Activated T-cell treated with anti-CD3 and anti-CD28 coated beads, Interleukin-2, amount 50 U/mL, for 4 hours (primary cell): ENCODE measurements at places on chromosomes 5 and 9. TPM values are rescaled to one million over a fixed set of nuclear protein-coding genes. Genes with fewer than 3 reads are reported as not detected.

DNA sequence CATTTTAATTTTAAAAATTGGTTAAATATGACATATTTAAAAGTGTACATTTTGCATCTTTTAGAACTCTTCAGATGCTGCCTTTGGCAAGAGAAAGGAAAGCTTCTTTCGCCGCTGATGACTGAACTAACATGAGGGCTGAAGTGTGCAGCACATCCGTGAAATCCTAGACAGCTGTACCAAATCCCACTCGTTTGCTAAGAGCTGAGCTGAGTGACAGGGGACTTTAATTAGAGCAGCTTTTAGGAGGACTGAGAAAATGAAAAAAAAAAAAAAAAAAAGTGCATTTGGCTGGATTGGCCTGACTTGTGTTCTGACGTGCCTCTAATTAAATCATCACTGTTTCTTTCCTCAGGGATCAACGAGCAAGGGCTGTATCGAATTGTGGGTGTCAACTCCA lies 271.3 kb downstream of the ARHGAP26 start:
- DNase-seq = no peak

- no peak for DNase-seq
Measured at GRCh38 chr9:2261421-2262103, 246.4 kb downstream of the SMARCA2 start.

SPINK1 gene
- total RNA-seq = 4.7 TPM

DNA sequence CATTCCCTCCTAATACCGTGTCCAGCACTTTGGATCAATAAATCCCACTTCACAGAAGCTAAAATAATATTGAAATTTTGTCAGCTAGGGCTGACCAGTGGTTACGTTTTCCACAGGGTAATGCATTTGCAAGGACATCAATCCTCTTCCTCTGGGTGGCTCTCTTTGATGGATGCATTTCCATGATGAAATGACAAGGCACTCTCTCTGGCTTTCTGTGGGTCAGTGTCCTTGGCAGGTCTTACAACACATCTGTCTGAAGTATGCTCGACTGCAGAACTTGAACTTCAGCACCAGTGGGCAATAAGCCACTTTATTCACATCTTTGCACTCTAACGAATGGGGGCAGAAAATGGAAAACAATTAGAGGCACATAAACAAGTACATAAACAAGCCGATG lies 330.1 kb downstream of the ADAMTS6 start:
- no peak for DNase-seq

- DNase-seq = no peak
Measured at GRCh38 chr9:130159915-130160670, 12.1 kb upstream of the NCS1 start.

DNA sequence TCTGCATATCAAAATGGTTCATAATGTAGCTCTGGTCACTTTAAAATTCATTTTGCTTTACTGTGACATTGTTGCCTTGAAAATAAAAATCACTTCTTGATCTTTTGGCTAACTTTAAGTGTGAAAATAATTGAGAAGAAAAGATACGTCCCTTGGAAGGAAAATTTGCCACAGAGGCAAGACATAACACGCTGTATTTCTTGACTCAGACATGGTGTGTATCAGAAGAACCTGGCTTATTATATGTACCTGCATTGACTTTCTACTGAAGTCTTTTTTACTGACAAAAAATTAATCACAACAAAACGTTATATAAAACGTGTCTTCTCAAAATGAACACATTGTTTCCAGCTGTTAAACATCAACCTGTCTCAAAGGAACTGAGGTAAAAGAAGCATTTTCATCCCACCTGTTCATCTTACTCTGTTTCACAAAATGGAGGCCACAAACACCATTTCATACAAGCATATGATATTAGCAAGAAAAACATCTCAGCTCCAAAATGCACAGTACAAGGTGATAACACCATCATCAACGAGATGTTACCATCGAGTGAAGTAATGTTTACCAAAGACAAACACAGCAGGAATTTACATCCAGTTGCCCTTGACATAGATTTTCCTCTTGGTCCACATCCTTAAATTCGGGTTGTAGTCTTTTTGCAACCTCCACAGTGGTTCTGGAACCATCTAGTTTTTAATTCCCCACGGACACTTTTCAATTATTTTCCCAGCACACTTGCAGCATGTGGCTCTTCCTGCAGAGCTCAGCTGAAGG lies 179.9 kb downstream of the GLIS3 start:
- DNase-seq = no peak

- DNase-seq = no peak
Measured at GRCh38 chr9:36842560-36843530, 191.2 kb downstream of the PAX5 start.
